ENCODE measurements at places on chromosomes 7 and 10.

DNA sequence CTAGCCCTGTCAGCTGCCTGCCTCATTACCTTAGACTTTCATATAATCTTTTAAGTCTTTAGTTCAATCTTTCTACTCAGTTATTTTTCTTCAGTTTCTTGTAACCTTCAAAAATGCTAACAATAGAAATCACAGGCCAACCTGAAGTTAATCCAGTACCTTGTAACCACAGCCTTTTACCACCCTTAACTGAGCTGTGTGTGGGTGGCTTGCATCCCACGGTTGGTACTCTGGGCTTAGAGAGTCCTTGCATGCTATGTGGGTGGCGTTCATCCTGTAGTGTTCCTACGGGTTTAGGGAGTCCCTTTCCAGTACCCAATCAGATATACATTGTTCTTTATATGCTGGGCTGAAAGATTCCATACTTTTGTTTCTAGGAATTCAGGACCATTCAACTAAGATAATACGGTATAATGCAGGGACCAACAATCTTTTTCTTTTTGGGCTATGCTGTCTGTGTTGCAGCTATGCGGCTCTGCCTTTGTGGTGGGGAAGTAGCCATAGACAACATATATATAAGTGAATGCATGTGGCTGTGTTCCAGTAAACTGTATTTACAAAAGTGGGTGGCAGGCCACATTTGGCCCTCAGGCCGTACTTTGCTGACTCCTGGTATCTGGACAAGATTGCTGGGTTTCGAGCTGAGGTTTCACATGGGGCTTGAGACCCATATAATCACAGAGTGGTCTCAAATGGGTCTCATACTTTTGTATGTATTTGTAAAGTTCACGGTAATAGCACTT is 280.8 kb upstream of the LRGUK start:
- peak; percentile 17 for DNase-seq

DNA sequence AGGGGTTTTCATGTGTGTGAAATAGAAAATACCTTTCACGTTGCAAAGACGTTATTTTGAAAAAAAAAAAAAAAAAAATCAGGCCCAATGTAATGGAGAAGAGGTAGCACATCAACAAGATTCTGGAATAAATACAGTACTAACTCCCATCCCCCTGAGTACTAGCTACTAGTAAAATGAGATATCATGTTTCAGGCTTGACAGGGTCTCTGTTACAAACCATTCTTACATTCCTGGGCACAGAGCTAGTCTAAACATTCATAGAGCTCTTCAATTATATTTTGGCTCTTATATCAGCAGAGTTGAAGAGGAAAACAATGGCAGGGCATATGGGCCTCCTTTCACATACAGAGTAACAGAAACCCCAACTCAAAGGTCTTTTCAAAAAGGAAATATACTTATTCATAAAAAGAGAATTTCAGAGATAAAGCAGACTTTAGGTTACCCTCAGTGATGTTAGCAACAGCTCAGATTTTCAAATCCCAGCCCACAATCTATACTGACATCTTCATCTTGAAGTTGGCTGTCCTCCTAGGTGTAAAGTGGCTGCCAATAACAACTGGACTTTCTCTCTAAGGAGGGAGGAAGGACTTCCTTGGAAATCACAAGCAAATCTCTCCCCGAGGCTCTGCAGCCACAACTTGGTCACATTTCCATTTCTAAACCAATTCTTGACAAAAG is 18.6 kb downstream of the C7orf33 start:
- DNase-seq: no peak

- no peak for DNase-seq
Observed at GRCh38 chr7:4805110-4805983, 29.9 kb downstream of the AP5Z1 start.

DNA sequence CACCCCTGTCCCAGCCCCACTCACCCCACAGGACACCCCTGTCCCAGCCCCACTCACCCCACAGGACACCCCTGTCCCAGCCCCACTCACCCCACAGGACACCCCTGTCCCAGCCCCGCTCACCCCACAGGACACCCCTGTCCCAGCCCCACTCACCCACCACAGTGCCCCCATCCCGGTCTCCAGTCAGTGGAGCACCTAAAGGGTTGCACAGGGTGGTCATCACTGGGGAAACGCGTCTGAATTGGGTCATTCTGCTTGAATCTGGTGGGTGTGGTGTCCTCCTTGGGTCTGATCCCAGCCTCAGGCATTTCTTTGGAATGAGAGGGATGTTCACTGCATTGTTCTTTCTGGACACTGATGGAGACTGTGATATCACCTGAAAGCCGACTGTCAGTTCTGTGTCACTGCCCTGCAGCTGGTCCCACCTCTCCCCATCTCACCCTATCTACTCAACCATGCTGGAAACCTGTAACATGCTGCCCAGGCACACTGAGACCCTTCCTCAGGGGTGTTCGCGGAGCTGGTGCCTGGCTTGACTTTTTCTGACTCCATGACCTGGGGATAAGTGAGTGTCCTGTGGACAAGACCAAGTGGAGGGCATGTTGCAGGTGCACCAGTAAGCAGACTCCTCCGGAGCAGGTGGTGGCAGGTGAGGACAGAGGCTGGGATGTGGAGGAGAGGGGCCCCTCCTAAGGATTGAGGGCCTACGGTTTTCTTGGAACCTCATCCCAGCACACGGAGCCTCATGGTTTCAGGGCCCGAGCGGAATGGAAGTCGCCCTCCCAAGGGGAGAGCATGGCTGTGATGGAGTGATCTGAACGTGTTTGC is 262.5 kb upstream of the PPP2R2D start:
- DNase-seq: no peak

GRCh38 chr10:91296471-91296870 is 76.0 kb downstream of the PCGF5 start:
- DNase-seq: peak; percentile 56
